ENCODE measurements at places on chromosomes 12 and 14.

- no peak for DNase-seq
- no peak overlapping the region for H3K27ac ChIP-seq
- H3K36me3 ChIP-seq = no peaks in the 10 kb centered on the region
- H3K4me3 ChIP-seq = no peak overlapping the region
- 0 out of 2 replicates have a peak, but pooled peaks cover 2% of the 10 kb centered on the region for H3K27me3 ChIP-seq
Measured at GRCh38 chr12:10088955-10089900, 9.6 kb downstream of the CLEC1A start.

GRCh38 chr12:93823616-93824391 is 146.6 kb downstream of the CRADD start:
- H3K4me3 ChIP-seq = no peak overlapping the region
- no peaks in the 10 kb centered on the region for H3K27me3 ChIP-seq
- no peak overlapping the region for H3K27ac ChIP-seq
- 0 out of 2 replicates have a peak, but pooled peaks cover 3% of the 10 kb centered on the region for H3K4me1 ChIP-seq
- no peak for DNase-seq
- no peaks in the 10 kb centered on the region for H3K36me3 ChIP-seq

DNA sequence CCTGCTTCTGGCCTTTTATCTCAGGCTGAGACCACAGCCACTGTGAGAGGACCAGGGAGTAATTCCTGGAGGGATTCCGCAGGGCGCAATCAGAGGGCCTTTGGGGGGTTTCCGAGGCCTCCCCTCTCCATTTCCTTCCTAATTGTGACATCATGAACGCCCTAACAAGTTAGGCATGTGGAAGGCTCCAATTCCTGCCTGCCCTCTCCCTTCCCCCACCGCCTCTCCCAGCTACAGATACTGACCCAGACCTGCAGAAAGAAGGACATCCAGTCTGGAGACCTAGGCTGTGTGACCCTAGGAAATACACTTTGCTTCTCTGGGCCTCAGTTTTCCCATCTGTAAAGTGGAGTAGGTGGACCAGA is 637.9 kb downstream of the MED13L start:
- no peak overlapping the region for H3K27ac ChIP-seq
- H3K4me3 ChIP-seq = no peak overlapping the region

- no peak for DNase-seq
- H3K4me1 ChIP-seq = peaks cover 7% of the 10 kb centered on the region
- no peaks in the 10 kb centered on the region for H3K27me3 ChIP-seq
- no peaks in the 10 kb centered on the region for H3K36me3 ChIP-seq
- H3K27ac ChIP-seq = no peak overlapping the region
- H3K4me3 ChIP-seq = no peak overlapping the region
Measured at GRCh38 chr14:88326352-88327103, 3.5 kb upstream of the KCNK10 start.

- peak; percentile 83 for DNase-seq
- no peaks in the 10 kb centered on the region for H3K27me3 ChIP-seq
- H3K36me3 ChIP-seq = peaks cover 2% of the 10 kb centered on the region
- H3K4me1 ChIP-seq = no peaks in the 10 kb centered on the region
- H3K4me3 ChIP-seq = no peak overlapping the region
Measured at GRCh38 chr14:91173221-91173670, 59.4 kb downstream of the DGLUCY start.

DNA sequence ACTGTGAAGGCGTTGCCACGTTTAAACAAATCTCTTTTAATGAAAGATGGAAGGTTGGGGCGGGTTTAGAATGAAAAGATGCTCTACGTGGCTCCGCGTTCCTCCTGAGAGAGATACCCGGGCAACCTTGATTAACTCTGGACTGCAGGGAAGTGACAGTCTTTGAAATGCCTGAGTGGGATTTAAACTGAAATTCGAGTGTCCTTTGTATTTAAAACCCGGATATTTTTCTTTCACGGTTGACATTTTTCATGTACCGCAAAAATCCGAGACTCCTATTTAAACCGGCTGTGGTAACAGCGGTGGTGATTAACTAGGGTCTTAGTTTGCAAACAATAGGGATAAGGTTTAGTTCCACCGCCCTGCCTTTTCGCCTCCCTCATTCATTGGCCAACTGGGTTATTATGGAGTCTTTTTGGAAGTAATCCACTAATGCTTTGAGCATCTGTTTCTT is 707 bp downstream of the G2E3 start:
- peaks cover 12% of the 10 kb centered on the region for H3K4me1 ChIP-seq
- H3K27me3 ChIP-seq = no peaks in the 10 kb centered on the region
- H3K4me3 ChIP-seq = peak overlapping the region; percentile 89
- no peaks in the 10 kb centered on the region for H3K36me3 ChIP-seq
- H3K27ac ChIP-seq = peak overlapping the region; percentile 90
